ENCODE measurements at places on chromosomes 11 and 22. TPM values are rescaled to one million over a fixed set of nuclear protein-coding genes. Genes with fewer than 3 reads are reported as not detected.

- H3K36me3 ChIP-seq: no peaks in the 10 kb centered on the region
- peaks cover 13% of the 10 kb centered on the region for H3K4me1 ChIP-seq
- H3K27ac ChIP-seq: no peak overlapping the region
- no peak overlapping the region for H3K4me3 ChIP-seq
Observed at GRCh38 chr11:88353835-88354496, 16.4 kb upstream of the CTSC start.

GAL gene
- 1.2 TPM for total RNA-seq

DNA sequence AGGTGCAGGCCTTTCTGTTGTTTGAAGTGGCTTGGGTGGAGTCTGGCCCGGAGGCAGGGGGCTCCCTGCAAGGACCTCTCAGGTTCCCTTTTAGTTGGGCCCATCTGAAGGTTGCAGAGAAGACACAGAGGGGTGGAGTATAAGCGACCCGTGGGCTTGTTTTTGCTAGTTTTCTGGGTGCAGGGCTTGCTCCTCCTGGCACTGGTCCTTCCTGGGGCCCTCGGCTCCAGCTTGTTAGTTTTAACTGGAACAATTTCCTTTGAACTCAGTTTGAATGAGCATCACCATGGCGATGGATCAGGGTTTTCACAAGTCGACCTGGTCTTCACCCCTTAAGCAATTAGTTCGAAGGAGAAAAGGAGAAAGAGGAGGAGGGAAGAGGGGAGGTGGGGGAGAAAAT, 28.5 kb upstream of the OAF start:
- H3K4me3 ChIP-seq: no peak overlapping the region
- DNase-seq: no peak
- H3K4me1 ChIP-seq: peaks cover 9% of the 10 kb centered on the region
- H3K27me3 ChIP-seq: peaks cover 74% of the 10 kb centered on the region
- H3K27ac ChIP-seq: no peak overlapping the region
- no peaks in the 10 kb centered on the region for H3K36me3 ChIP-seq

- H3K27me3 ChIP-seq: no peaks in the 10 kb centered on the region
- H3K36me3 ChIP-seq: no peaks in the 10 kb centered on the region
- H3K4me1 ChIP-seq: no peaks in the 10 kb centered on the region
- no peak overlapping the region for H3K27ac ChIP-seq
Observed at GRCh38 chr11:133506023-133506422, 26.3 kb downstream of the OPCML start.

DNA sequence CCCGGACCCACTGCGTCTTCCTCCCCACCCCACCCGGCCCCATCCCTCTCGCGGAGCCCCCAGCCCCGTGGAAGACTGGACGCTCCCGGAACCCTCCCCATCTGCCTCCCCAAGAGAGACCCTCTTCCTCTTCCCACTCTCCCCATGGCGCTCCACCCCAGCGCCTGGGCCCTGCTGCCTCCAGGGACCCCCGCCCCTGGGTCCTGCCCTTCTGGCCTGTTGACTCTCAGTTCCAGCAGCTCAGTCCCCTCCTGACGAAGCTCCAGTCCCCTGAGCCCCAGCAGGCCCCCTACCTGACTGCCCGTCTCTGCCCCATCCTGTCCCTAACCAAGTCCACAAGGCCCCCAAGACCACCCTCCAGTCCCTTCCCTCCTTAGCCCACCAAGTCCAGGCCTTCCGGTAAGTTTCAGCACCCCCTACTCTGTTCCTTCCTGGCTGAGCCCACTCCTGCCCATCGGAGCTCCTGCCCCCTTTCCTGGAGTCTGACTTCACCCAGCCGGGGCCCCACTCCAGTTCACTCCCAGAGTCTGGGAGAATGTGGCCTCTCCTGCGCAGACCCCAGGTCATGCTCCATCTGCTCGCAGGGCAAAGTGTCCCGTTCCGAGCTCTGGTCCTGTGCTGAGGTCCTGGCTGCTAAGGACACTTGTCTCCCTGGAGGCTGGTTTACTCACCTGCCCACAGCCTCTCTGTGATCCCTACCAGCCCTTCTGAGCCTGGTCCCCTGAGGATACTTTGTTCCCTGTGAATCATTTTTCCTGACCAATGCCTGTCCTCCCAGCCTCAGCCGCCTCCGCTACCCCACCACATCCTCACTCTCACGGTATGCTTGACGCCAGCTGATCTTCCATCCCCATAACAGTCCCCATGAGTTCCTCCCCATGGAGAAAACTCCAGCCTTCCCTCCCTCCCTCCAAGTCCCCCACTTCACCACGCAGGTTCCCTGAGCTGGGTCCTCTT, 722 bp downstream of the IFITM10 start:
- no peak for DNase-seq
- peak overlapping the region; percentile 7 for H3K4me3 ChIP-seq
- peaks cover 51% of the 10 kb centered on the region for H3K36me3 ChIP-seq

- no peak overlapping the region for H3K27ac ChIP-seq
- H3K36me3 ChIP-seq: peaks cover 5% of the 10 kb centered on the region
- no peak overlapping the region for H3K4me3 ChIP-seq
- H3K27me3 ChIP-seq: no peaks in the 10 kb centered on the region
Observed at GRCh38 chr22:19791894-19792293, 31.3 kb downstream of the TBX1 start.

DNA sequence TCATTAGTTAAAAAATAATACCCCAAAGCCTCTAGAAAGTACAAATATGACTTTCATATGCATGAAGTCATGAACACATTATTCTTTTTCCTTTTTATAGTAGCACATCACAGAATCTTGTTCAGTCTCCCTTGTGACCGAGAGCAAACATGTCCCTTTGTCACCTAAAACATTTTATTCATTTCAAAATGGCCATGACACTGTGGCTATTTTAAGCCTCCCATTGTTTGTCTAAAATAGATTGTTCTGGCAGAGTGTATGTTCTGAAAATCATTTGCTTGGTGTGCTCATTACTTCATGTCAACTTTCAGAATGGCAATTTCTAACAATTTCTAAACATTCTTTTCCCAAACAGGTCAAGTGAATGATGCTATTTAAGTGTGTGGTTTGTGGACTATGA, 865.0 kb downstream of the JRKL start:
- no peaks in the 10 kb centered on the region for H3K27me3 ChIP-seq
- no peak overlapping the region for H3K4me3 ChIP-seq
- no peak for DNase-seq
- H3K36me3 ChIP-seq: no peaks in the 10 kb centered on the region

- no peaks in the 10 kb centered on the region for H3K4me1 ChIP-seq
- no peaks in the 10 kb centered on the region for H3K36me3 ChIP-seq
- no peak overlapping the region for H3K4me3 ChIP-seq
- H3K27me3 ChIP-seq: no peaks in the 10 kb centered on the region
- H3K27ac ChIP-seq: no peak overlapping the region
Observed at GRCh38 chr11:134907636-134908035, 495.6 kb upstream of the B3GAT1 start.

DNA sequence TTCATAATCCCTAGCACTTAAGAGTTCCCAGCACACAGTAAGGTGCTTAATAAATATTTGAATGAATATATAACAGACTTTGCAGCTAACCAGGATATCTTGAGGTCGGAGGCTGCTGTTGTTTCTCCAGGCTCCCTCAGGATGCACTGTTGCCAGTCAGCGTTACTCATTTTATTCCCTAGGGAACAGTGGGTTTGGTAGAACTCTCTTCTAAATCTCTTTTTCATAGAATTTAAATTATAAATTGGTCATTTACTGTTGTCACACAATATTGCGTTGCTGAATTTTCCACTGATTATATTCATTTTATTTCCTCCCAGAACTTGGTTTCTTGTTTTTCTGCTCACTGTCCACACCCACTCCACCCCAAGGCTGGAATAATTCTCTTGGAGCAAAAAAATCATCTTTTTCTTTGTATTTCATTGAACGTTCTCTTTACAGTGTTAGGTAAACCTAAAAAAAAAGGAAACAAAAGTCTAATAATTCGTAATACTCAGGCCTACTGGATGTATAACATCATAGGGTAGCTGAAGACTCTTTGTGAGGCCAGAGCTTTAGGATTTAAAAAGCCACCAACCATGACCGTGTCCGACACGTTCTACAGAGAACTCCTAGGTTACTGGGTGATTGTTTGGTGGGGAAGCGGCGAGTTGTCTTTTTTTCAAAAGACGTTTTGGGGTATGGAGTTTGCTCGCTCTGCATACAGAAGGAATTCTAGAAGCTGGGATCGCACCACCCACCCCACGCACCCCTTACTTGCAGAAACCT, 766 bp upstream of the CAPRIN1 start:
- H3K27me3 ChIP-seq: no peaks in the 10 kb centered on the region
- peak overlapping the region; percentile 97 for H3K27ac ChIP-seq
- DNase-seq: no peak
- H3K4me3 ChIP-seq: peak overlapping the region; percentile 99
- peaks cover 14% of the 10 kb centered on the region for H3K4me1 ChIP-seq

VSIG2 gene
- total RNA-seq: not detected

DNA sequence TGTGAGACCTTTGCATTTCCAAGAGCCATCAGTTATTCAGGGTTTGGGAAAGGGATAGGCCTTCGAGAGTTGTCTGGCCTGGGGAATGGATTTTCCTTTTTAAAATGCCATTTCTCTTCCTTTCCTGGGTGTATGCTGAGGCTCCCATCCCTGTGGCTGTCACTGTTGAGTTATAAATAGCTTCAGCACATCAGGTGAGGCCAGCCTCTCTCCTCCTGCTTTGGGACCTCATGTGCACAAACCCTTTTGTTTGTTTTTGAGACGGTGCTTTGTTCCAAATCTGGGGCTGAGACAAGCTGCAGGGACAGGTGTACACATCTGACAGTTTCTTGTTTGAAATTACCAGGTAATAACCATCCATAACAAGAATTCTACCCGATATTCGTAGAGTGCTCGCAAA, 1.3 kb downstream of the TEF start:
- DNase-seq: no peak
- H3K27ac ChIP-seq: no peak overlapping the region
- peaks cover 8% of the 10 kb centered on the region for H3K4me1 ChIP-seq
- no peaks in the 10 kb centered on the region for H3K27me3 ChIP-seq

DNA sequence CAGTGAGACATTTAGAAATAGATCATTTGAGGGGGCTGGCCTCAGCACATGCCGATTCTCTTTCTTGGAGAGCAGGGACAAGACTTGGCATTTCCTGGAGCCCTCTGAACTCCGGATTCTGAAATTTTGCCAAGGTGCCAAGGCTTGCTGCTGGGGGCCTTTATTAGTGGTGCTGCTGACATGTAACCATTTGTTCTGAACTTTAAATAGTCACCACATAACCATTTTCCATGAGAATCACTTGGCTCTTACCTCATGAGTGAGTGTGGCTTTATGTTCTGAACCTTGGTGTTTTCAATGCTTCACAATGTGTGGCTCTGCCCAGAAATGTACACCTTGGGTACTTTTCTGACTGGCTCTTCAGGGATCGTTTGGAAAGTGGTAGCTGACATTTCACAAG, 33.3 kb downstream of the SYT13 start:
- no peaks in the 10 kb centered on the region for H3K36me3 ChIP-seq
- H3K4me1 ChIP-seq: no peaks in the 10 kb centered on the region
- H3K4me3 ChIP-seq: no peak overlapping the region
- no peak overlapping the region for H3K27ac ChIP-seq

DNA sequence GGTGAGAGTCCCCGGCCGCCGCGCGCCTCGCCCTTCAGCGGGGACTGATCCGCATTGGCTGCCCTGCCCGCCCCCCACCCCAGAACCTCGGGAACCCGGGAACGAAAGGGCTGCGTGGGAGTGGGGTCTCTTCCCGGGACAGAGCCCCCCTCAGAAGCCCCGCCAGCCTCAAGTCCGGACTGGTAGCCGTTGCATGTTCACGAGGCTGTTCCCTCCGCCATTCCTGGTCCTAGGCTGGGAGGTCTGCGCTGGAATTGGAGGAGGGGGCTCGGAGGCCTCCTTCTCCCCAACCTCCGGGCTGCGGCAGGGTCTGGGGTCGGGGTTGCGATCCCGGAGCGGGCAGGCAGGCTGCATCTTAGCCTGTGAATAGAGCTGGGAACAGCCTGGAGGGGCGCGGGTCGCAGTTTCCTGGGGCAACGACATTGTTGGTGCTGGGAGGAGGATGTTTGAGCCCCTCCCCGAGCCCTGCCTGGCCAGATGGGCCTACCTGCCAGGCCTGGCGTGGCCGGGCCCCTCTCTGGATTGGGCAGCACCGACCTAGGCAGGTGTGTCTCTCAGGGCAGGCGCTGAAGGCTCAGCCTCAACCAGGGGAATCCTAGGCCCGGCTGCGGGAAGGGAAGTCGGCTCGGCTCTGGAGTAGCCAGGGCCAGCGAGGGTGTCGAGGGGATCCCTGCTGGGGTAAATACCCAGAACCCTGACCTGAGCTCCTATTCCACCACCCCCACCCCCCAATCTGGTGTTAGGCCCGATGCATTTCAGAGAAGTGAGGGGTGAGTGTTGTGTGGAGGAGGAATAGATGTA, 670 bp downstream of the MAPK8IP1 start:
- H3K27me3 ChIP-seq: peaks cover 34% of the 10 kb centered on the region
- H3K36me3 ChIP-seq: peaks cover 17% of the 10 kb centered on the region
- no peaks in the 10 kb centered on the region for H3K4me1 ChIP-seq
- no peak for DNase-seq
- H3K27ac ChIP-seq: no peak overlapping the region

Measured in Calu3 (cell line).